ENCODE measurements at places on chromosomes 5 and 9. TPM values are rescaled to one million over a fixed set of nuclear protein-coding genes. Genes with fewer than 3 reads are reported as not detected.

GRCh38 chr9:124216474-124217176, 41.1 kb upstream of the NEK6 start:
- DNase-seq = no peak

DNA sequence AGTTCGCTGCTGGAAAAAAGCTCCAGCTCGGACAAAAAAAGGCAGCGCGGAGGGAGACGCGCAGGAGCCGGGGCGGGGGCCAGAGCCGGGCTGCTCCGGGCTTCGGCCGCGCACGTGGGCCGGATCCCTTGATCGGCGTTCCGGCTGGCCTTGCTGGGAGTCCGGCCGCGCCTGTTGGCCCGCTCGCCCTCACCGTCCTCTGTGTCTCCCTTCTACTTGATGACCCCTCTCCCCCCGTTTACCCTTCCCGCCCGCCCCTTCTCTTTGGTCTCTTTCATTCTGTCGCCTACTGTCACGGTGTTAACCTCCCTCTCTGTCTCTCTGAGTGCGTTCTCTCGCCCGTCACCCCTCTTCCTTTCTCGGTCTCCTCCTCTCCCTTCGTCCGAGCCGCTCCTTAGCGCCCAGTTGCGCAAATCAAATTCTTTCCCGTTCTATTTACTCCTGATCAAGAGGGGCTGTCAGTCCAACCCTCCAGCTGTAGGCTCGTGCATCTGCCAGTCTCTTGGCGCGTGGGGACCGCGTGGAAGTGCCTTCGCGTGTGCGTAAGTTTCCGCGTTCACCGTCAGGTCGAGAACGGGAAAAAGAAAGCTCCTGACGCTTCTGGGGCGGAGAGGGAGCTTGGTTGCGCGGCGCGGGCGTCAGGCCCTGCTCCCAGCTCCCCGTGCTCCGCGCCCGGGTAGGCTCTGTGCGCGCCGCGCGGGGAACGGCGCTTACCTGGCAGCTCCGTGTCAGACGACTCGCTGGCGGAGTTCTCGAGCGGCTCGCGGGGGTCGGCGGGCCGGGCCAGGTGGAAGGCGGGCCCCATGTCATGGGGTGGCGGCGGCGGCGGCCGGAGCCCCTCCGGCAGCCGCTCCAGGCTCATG, 798 bp downstream of the PITX1 start:
- peak; percentile 83 for DNase-seq

- DNase-seq = peak; percentile 95
Observed at GRCh38 chr9:123373946-123374345, 17.9 kb downstream of the CRB2 start.

- no peak for DNase-seq
Observed at GRCh38 chr5:143340891-143341685, 62.4 kb downstream of the NR3C1 start.

The SLC36A2 gene
- not detected for total RNA-seq

DNA sequence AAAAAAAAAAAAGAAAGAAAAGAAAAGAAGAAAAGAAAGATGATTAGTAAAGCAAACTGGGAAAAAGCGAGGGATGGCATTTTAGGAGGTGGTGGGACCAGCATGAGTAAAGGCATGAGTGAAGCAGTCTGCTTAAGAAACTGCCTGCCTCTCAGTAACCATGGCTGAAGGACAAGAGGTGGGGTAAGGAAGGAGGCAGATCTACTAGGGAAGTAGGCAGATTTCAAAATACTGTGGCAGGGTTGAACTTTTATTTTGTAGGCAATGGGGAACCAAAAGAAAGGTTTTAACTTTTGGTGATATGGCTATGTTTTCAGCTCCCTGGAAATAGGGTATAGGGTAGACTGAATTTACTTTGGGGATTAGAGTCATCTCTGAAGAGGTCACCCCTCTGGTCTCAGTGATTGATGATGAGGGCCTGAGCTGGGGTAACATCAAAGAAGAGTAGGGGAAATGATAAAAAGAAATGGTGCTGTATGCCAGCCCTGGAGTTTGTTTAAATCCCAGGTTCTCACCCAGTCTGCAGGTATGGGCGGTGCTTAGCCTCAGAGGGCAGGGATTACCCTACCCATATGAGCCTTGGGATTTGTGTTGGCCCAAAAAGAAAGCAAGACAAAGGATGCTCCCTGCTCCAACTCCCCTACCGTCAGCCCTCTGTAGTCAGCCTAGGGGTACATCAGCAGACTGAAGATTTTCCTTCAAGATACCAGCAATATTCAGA, 316.2 kb downstream of the CWC27 start:
- DNase-seq = no peak

The GPR150 gene
- 0.12 TPM for total RNA-seq

DNA sequence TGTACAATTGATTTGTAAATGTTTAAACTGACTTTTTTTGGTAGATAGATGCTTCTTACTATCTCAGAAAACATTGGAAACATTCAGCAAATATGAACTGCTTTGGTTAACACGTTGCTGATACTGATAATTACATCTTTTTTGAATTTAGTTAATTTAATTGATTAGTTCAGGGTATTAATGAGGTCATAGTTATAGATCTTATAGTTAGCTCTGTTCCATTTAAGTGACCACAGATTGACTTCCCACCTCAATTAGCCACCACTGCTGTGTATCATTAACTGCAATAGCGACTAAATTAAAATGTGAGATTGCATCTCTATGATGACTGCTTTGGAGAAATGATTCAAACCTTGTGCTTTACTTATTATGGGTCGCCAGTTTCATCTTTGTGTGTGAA, 407.1 kb upstream of the EDIL3 start:
- no peak for DNase-seq

The LRRTM2 gene
- total RNA-seq = not detected

The ITK gene
- total RNA-seq = not detected

- DNase-seq = no peak
Observed at GRCh38 chr9:120643061-120643460, 63.1 kb upstream of the CDK5RAP2 start.

The COL15A1 gene
- 3.2 TPM for total RNA-seq

DNA sequence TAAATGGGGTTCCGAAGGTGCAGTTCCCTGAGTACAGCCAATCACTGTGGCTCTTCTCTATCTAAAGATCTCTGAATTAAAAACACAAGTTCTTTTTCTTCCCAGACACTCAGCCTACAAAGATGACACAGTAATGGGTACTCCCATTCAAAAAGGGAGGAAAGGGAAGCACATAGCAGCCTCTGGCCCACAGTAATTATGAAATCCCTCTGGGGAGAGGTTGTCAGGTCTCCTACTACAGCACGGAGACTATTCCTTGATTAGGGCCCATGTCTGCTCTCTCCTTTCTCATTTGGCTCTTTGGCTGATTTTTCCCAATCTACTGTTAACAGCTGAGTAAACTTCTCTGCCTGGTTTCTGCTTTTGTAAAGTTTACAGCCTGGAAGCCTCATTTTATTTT, 62.0 kb upstream of the RANBP3L start:
- DNase-seq = no peak

DNA sequence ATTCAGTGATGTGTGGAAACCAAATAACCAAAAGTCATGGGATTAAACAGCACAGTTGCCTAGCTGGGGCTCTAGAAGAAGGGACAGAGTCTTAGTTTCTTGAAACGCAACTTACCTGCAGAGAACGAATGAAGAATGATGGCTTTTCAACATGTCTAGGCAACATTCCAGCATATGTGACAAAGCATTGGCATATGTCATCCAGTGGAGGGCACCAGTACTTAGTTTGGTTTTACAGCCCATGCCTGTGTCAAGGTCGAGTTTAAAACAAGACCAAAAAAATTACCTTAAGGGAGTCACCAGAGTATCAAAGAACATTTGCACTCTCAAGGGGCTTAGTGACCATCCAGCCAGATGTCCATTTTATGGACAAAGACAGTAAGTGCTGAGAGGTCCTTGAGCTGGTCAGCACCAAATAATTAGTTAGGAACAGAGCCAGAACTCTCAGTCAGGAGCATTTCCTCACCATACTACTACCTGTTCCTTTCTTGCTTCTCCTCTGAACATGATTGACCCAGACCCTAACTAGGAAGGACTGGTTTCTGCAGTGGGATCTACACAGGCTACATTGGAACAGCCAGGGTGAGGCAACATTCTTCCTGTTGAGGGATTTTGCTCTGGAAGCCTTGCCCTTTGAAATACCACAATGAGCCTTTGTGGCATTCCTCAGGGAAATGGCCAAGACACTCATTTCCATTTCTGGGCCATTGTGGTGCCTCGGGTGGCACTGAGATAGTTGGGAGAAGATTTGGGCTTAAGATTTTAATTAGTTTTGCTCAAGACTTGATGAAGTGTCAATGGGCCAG, 75.4 kb upstream of the ANKH start:
- peak; percentile 28 for DNase-seq

The SPEF2 gene
- total RNA-seq = 5.8 TPM

The PCDHAC1 gene
- total RNA-seq = 2.9 TPM

GRCh38 chr9:250039-250438, 35.4 kb downstream of the DOCK8 start:
- no peak for DNase-seq

The FOXD4L3 gene
- total RNA-seq = not detected

DNA sequence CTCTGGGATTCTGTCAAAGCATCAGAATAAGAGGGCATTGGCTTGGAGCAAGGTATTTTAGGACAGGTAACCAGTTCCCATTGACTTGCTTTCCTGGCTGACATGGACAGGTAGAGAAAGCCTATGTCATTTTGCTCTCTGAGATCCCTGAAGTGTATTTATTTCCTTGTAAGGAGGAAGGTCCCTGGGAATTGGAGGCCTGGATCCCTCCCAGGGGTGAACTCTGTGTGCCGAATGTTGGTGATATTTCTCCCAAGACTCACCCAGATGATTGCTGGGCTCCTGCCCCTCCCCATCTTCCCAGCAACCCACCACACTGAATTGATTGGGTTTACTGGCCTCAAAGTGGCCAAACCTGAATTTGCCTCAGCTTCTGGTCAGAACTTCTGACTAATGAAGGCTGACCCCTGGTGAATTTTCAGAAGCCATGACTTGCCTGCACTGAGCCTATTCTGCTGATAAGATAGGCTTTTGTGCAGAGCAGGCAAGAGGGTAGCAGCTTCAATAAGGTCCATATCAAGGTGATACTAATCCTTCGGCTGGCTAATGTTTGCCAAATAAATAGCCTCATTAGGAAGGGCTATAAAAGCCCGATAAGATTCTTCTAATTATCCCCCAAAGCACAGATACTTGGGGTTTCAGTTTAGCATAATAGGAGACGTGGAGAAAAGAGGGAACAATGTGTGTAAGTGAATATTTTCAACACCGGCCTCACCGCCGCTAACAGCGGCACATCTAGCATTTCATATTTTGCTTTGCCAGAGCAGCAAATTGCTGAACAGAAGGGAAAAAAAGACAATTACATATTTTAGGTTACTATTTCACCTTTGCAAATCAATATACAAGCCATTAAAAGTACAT, 152.9 kb upstream of the PITX1 start:
- DNase-seq = peak; percentile 21

The TAF11L12 gene
- not detected for total RNA-seq

The EPB41L4A gene
- total RNA-seq = 2.7 TPM

GRCh38 chr5:157390551-157391297, 69.3 kb upstream of the NIPAL4 start:
- no peak for DNase-seq

GRCh38 chr5:139647506-139648204, 494 bp upstream of the CXXC5 start:
- DNase-seq = peak; percentile 49

DNA sequence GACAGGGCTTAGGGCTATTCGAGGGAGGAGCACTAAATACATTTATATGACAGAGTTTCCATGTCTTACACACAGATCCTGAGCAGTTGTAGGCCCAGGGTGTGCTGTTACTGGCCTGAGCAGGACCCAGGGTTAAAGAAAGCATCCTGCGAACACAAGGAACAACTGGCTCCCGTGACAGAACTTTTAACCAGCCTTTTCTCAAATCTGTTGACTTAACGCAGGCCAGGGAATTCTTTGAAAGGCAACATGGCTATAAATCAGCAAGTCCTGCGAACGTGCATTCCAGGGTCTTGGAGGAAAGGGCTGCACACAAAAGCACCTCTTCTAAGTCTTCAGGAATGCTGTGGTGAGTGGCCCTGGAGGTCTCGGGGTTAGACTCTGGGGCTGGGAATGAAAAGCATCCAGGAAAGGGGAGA, 45.2 kb upstream of the ANKRD55 start:
- peak; percentile 78 for DNase-seq

DNA sequence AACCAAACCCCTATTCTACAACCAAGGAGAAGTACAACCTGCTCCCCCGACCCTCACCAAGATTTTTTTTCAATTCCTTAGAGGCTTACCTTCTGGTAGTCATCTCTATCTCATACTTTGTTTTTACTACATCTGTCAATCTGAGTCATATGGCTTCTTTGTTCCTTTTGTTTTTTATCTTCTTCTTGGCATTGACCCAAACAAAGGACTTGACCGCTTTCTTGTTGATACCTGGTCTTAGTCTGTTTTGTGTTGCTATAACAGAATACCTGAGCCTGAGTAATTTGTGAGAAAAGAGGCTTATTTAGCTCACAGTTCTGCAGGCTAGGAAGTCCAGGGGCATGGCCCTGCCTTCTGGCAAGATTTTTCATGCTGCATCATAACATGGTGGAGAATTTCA, 352.7 kb downstream of the MLLT3 start:
- DNase-seq = no peak

The BNIP1 gene
- 10.6 TPM for total RNA-seq

DNA sequence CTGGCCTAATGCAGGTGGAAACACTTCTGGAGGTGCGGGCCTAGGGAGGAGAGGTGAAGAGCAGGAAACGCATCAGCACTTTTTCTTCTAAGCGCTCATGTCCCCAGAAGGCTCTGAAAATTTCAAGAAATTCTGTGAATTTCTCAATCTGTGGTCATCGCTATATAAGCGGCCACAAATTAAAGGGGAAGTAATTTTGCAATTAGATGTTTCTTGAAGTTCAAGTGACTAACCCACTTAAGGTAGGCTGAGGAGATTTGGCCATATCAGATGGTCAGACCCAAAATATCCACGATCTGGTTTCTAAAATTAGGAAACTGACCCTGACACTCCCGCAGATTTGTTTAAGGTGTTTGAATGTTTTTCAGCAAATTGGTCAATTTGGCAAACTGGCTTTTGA, 16.6 kb upstream of the HMGCR start:
- DNase-seq = no peak

DNA sequence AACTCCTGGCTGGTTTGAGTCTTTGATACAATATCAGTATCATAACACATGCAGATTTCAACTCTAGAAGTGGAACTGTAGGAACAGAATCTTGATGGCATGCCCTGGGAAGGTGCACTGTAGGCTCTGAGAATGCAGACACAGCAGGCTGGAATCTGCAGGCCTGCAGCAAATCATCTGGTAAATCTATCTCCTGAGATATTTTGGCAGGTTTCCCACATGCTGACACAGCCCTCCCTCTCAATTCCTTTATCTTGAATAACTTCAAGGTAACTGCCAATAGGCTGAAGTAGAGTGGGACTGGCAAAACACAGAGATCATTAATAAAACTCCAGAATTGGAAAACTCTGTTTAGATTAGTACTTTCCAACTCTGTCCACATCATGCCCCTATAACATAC, 177.8 kb upstream of the PCSK5 start:
- no peak for DNase-seq

The SRD5A1 gene
- total RNA-seq = 33.5 TPM

GRCh38 chr5:2334719-2335118, 416.8 kb downstream of the IRX2 start:
- peak; percentile 43 for DNase-seq
